ENCODE measurements at places on chromosomes 12 and 14. TPM values are rescaled to one million over a fixed set of nuclear protein-coding genes. Genes with fewer than 3 reads are reported as not detected.

Gene ALDH1L2
- total RNA-seq: 0.09 TPM

DNA sequence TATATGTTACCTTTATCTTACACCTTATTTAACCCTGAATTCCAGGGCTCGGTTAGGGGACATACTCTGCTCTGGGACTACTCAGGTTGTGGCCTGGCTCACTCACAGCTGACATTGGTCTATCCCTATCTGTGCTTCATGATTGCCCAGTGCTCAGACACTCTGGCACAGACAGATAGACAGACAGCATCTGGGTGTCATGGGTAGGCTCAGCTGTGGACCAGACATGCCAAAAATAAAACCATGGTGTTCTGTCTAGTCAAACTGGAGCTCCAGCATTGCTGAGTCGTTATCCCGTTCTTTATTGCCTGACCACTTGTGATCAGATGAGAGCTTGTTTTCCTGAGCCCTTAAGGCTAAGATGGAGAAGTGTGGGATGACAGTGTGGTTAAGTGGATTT is 29.0 kb downstream of the FBXW8 start:
- DNase-seq: no peak

DNA sequence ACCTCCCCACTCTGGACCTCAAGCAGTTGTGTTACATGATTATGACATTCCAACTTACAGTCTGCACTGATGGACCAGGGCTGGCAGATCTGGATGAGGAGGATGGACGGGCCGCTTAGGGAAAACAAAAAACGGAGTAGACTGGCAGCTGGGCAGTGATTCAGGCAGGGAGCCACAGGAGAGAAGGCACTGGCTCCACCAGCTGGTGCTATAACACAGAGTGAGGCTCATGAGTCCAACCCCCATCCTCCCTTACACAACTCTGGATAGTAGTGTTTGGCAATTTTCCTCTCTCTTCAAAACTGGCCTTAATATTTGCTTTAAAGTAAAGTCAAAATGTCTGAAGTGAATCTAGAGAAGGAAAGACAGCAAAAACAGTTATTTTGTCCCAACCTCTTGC is 9.7 kb upstream of the RIC8B start:
- DNase-seq: no peak

- peak; percentile 13 for DNase-seq
Observed at GRCh38 chr14:49545071-49545470, 41.1 kb downstream of the RPS29 start.

GRCh38 chr14:91810699-91811098 is 56.6 kb downstream of the TC2N start:
- no peak for DNase-seq

GRCh38 chr12:111754671-111755070 is 12.1 kb upstream of the ALDH2 start:
- no peak for DNase-seq

Gene FGD4
- 2.3 TPM for total RNA-seq

- DNase-seq: peak; percentile 56
Observed at GRCh38 chr14:86510491-86510890, 980.5 kb downstream of the FLRT2 start.

- peak; percentile 43 for DNase-seq
Observed at GRCh38 chr12:106345746-106346145, 11.8 kb upstream of the POLR3B start.

- no peak for DNase-seq
Observed at GRCh38 chr14:99312106-99312505, 40.1 kb upstream of the BCL11B start.

DNA sequence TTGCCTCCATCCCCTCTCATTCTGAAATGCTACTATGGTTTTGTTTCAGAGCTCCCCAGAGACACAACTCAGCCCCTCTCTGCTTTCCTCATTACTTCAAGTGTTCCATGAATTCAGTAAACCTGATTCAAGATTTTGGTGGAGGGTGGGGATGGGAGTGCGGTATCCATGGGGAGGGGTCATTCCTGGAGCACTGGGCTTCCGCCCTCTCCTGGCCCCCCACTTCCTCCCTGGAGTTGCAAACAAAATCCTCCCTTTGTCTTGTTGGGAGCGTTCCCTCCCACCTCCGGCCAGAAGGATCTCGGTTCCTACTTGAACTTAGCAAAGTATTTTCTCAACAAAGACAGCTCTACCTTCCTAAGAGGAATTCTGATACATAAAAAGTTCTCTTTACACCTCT is 71.8 kb upstream of the LTA4H start:
- DNase-seq: no peak

- no peak for DNase-seq
Observed at GRCh38 chr14:29773990-29774389, 153.7 kb downstream of the PRKD1 start.
